ENCODE measurements at places on chromosomes 6 and 20.

GRCh38 chr20:57428324-57429158 is 37.3 kb downstream of the RBM38 start:
- DNase-seq = no peak

DNA sequence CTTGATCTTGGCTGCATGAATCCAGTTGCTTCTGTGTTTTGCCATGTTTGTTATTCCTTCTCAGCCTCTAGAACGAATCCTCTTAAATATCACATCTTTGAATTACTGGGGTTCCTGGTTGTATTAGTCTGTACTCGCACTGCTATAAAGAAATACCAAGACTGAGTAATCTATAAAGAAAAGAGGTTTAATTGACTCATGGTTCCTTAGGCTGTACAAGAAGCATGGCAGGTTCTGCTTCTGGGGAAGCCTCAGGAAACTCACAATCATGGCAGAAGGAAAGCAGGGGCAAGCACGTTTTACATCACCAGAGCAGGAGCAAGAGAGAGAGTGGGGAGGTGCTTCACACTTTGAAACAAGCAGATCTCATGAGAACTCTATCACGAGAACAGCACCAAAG is 18.0 kb upstream of the BFSP1 start:
- DNase-seq = no peak

- no peak for DNase-seq
Observed at GRCh38 chr6:168309183-168309582, 10.4 kb downstream of the DACT2 start.

DNA sequence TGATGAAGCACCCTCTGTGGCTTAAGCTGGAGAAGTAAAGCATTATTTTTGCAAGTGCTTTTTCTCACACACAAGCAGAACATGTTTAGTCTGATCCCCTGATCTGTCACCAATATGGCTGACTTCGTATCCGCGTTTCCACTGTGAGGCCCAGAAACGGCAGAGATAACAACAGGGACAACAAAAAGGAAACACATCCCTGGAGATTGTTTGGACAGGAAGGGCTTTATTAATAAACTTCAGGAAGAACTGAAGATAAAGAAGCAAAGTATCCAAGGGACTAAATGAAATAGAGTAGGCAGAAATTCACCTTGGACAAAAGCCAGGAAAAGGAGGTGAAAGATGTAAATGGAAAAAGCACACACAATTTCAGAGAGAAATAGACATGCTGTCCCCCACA is 49.2 kb downstream of the RARS2 start:
- DNase-seq = no peak

GRCh38 chr6:128192972-128193371 is 292.1 kb upstream of the THEMIS start:
- no peak for DNase-seq

- peak; percentile 47 for DNase-seq
Observed at GRCh38 chr6:167047554-167047953, 48.4 kb downstream of the CEP43 start.

DNA sequence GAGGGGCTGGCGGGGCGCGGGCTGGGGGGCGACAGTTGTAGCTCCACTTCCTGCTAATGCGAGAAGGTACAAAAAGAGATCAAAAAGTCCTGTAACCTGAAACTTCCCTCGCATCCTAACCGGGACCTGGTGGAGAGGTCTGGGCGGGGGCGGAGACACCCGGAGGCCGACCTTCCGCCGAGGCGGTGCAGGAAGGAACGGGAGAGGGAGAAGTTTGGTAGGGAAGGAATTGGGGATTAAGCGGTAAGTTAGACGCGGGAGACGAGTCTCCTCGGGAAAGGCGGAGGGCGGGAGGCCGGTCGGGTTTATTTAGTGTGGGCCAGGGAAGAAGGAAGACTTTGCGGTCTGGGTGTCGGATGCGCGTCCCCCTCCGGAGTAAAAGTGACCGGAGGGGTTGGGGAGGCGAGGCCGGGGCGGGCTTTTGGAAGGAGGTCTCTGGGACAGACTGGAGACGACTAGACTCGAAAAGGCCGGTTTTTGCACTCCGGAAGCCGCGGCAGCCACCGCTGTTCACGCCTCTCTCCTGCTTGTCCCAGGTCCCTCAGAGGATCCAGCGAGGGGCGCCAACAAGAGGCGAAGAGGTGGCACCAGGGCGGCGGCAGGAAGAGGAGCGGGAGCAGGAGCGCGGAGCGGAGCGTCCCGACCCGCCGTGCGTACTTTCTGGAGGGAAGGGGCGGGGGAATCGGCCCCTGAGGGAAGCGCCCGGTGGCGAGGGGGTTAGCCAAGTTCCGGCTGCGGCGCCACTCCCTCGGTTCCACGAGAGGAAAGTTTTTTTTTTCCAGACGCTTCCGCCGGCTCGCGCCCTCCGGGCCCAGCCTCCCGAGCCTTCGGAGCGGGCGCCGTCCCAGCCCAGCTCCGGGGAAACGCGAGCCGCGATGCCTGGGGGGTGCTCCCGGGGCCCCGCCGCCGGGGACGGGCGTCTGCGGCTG is 734 bp downstream of the TPBG start:
- DNase-seq = no peak

- no peak for DNase-seq
Observed at GRCh38 chr6:2035826-2036709, 209.3 kb downstream of the GMDS start.

DNA sequence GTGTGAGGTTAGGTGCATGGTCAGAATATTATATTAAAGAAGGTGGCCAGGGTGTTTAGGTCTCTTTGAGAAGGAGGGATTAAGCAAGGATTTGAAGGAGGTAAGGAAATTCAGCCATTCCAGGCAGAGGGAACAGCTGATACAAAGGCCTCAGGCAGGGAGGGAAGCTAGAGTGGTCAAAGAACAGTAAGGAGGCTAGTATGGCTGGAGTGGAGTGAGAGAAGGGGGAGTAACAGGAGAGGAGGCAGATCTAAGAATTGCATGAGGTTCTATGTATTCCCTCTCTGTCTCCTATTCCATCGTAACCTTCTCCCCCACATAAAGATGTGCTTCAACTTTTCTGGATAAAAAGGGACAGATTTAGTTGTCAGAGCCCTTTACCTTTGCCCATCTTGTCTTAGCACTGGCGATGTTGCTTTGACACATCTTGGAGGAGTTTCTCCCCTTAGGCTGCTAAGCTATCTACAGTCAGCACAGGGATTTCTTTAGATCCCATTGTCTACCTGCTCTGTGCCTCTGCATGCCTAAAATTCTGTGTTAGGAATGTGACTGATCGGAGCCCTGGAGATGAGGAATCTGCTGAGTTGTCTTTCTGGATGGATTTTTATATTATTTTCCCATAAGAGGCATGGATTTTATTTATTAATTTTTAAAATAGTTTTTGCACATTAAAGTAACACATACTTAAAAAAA is 59.9 kb downstream of the KLHL31 start:
- no peak for DNase-seq

- no peak for DNase-seq
Observed at GRCh38 chr6:163828038-163828795, 413.7 kb downstream of the QKI start.

GRCh38 chr6:34236131-34236442 is 586 bp upstream of the HMGA1 start:
- DNase-seq = peak; percentile 43

- DNase-seq = no peak
Observed at GRCh38 chr6:166620478-166621113, 6.5 kb downstream of the RPS6KA2 start.

DNA sequence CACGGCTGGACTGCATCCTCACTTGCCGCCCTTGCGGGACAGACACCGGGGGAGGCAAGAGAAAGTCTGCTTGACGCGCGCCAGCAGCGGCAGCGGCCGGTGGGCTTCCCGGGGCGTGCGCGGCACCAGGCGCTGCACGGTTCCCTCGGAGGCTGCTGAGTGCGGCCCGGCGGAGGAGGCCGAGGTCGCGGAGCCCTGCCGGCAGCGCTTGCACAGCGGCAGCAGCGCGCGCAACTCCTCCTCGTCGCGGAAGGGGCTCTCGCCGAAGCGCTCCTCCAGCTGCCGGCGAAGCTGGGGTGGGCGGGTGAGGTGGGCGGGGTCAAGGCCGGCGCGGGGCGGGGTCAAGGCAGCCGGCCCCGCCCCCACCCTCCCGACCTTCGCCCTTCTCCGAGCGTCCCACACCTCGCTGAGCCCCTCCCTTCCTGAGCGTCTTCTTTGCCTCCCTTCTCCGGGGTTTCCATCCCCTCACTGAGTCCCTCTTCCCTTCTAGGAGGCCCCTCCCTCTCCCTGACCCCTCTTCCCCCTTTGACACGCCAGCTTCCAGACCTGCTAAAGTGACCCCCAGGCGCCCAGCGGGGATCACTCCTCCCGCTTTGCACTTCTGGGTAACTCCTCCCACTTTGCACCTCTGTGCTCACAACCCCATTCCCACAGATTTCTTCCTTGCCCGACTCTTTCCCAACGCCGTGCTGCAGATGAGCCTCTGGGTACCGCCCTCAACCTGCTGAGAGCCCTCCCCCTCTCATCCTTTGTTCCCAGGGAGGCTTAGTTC is 8.8 kb downstream of the DUSP15 start:
- DNase-seq = peak; percentile 52

GRCh38 chr6:105995391-105995865 is 90.7 kb upstream of the PRDM1 start:
- no peak for DNase-seq

DNA sequence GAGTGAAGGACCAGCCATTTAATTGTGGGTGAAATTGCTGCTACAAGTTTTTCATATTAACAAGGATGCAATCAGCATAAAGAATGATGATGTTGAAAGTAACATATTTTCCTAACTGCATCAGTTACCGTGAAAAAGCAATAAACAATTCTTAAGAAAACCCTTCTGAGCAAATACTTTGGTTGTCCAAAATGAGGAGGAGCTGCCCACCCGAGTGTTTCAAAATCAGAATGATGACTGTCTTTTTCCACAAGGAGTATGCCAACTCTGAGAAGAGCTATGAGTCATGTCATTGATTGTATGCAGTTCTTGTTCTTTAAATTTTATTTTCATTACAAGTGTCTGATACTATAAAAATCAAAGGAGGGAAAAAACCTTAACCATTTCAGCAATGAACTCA is 470.5 kb downstream of the COL12A1 start:
- no peak for DNase-seq

GRCh38 chr6:132084811-132085509 is 133.8 kb upstream of the CCN2 start:
- DNase-seq = no peak

DNA sequence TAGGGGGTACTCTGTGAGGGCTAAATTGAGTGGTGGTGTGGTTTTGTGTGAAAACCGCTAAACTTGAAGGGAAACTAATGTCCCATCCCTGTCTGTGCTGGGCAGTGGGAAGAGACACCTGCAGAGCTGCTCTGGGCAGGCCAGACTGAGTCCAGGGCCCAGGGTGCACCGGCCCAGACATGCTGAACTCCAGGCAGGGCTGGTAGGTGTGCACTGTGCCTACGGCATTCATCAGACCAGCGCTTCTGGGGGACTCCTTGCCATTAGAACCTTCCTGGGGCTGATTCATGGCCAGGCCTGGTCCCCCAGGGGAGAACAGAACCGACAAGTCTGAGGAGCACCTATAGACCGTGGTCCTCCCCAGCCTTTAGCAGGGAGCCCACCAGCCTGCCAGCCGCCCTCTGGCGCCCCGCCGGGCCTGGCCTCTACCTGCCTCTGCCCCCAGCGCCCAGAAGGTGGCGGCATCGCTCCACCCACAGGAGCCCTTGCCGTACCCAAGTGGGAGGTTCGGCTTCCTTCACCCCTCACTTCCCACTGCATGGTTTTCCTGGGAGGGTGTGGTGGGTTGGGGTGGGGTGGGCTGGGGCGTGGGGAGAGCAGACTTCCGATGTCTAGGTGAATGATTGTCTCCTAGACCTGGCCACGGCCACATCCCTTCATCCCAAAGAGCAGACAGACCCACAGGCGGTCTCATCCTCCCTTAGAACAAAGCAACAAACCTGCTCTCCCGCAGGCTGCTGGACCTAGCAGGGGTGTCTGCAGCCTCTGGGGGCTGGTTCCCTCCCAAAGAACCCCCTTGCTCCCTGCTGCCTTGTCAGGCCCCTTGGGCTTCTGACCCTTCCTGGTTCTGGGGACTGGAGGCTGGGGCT is 15.5 kb downstream of the CCDC167 start:
- DNase-seq = peak; percentile 69

GRCh38 chr6:141017941-141018340 is 1114.8 kb upstream of the GJE1 start:
- no peak for DNase-seq

- no peak for DNase-seq
Observed at GRCh38 chr20:23240519-23240918, 110.1 kb upstream of the NXT1 start.

DNA sequence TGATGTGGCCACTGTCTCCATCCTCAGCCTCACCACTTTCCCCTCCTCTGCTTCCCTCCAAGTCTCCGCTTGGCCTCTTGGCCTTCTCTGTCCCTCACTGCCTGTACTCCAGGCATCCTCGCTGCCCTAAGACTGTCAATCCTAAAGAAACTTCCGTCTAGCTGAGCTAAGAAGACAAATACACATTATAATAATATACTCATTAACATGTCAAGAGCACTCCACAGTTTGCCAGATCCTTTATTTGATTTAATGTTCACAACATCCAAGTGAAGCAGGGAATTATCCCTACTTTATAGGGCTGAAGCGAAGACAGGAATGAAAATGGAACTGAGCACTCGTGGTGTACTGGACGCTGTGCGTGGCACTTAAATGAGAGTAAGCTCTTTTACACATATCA is 72.4 kb upstream of the SLC22A23 start:
- no peak for DNase-seq

- DNase-seq = no peak
Observed at GRCh38 chr20:45781391-45781931, 10.2 kb downstream of the WFDC3 start.

- no peak for DNase-seq
Observed at GRCh38 chr20:32021091-32021490, 10.9 kb downstream of the CCM2L start.

DNA sequence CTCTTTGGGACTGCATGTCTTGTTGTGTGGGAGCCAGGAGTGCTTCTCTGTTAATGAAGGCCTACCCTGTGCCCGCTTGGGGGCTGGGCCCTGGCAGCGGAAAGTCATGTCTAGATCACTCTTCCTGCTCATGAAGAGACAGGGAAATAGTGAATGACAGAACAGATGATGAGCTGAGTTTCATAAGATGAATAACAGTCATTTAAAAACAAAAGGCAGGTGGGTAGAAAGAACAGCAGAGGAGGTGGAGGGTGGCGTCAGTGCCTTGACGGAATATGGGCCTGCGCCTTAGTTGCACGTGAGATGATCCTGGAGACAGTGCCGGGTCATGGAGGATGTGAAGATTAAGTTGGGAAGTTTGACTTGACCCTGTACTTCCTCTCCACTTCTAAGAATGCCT is 85.5 kb downstream of the ARID1B start:
- peak; percentile 16 for DNase-seq

DNA sequence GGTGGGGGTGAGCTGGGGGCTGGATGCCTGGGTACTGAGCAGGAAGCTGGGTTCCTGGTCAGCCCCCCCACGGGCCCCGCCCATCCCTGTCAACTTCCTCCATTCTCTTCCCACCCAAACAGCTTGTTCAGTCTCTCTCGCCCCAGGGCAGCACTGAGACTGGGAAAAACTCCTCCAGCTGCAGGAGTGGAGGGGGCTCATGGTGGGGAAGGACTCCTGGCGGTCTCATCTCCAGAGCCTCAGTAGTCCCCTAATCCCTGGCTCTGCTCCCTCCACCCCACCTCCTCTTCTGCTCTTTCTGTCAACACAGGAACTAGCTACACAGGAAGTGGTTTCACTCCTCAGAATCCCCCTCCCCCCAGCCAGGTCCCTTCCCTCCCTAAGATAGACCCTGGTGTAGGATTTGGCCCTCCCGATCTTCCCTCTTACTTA is at the start of gene GPSM3:
Gene GPSM3 (minus strand): TSS at position 36 of the 432 bp plus-strand sequence. CDS start 130 bp downstream, outside the sequence.
- peak; percentile 33 for DNase-seq
